Esophagus mucosa (tissue), 1 donor: ENCODE measurements at places on chromosomes 12 and 14. TPM values are rescaled to one million over a fixed set of nuclear protein-coding genes. Genes with fewer than 3 reads are reported as not detected.

- no peak for ATAC-seq
Observed at GRCh38 chr12:109500406-109501185, 23.2 kb downstream of the UBE3B start.

The PPFIA2 gene
- not detected for total RNA-seq

DNA sequence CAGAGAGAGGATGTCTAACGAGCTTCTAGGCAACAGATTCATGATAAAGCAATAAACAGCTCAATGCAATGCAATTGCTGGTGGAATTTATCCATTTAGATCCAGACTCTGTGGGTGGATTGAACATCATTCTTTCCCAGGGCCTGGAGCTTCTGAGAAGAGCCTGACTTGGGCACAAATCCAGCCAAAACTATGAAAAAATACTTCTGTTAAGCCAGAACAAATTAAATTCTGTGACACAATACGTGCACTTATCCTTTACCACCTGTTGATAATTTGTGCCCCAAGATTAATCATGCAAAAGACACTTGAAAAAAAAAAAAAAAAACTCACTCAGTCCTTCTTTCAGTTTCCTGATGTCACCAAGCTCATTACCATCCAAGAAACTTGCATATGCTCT is 446.0 kb upstream of the DCN start:
- ATAC-seq = no peak

GRCh38 chr12:108304633-108305032 is 34.5 kb downstream of the CMKLR1 start:
- ATAC-seq = no peak

DNA sequence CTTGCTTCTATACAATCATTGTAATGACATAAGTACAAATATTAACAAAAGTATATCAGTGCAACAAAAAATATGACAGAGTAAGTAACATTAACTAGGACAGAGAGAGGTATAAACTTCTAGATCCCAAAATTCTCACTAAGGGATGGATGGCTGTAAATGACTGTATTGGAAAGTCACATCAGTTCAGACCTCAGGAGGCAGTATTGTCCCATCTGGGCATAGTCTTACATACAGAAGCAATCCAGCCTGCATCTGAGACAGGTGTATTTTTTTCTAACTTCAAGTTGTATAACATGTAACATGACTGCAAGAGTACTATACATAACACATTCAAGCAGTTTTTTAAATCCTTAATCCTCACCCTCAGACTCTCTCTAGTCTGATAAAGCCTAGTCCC is 99.0 kb downstream of the GARIN6 start:
- peak; percentile 28 for ATAC-seq

- no peak for ATAC-seq
Observed at GRCh38 chr14:24368562-24369252, 723 bp downstream of the NFATC4 start.

DNA sequence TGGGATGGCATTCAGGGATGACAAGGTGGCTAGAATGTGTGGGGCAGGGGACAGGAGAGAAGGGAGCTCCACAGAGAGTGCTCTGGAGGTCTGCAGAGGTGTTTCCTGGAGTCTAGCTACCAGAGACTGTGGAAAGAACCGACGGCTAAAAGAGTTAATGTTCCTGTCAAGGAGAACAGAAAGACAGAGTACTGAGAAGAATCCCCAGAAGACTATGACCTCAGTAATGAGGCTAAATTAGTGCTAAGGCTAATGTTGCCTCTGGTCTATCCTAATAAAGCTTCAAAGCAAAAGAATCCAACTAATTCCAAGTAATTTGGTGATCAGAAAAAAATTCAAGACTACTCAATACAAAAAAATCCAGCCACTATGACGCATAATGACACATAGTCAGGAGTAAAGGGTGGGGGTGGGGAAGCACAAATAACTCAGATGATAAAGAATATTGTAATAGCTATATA is 44.7 kb downstream of the FERMT2 start:
- ATAC-seq = no peak

DNA sequence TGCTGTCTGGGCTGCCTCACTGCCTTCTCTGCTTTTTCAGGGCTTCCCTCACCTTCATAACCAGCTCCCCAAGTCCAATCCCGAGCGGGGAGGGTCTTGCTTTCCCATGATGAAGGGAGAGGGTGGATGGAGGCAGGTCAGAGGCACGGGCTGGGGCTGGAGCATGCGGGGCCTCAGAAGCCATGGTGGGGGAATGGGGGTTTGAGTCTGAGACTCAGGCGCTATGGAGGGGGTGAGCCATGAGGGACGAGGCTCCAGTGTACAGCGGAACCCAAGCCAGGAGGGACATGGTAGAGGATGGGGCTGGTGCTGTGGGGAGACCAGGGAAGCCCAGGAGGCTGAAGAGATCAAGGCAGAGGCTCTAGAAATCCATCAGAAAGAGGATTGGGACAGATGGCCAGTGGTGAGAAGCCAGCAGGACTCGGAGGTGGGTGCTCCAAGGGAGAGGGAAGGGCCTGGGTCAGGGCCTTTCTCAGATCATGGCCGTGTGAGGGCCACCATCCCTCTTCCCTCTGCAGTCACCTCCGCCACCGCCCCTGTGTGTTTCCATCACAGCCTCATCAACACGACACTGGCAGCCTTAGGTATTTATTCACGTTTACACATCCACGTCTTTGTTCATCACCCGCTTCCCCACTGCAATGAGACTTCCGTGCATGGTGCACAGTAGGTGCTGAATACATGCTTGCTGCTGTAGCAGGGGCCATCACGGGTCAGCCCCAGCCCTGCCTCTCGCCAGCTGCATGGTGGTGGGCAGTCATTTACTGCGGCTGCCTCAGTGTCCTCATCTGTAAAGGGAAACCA is 144.7 kb downstream of the ADGRD1 start:
- ATAC-seq = no peak

The ZNF385A gene
- 52.2 TPM for total RNA-seq

DNA sequence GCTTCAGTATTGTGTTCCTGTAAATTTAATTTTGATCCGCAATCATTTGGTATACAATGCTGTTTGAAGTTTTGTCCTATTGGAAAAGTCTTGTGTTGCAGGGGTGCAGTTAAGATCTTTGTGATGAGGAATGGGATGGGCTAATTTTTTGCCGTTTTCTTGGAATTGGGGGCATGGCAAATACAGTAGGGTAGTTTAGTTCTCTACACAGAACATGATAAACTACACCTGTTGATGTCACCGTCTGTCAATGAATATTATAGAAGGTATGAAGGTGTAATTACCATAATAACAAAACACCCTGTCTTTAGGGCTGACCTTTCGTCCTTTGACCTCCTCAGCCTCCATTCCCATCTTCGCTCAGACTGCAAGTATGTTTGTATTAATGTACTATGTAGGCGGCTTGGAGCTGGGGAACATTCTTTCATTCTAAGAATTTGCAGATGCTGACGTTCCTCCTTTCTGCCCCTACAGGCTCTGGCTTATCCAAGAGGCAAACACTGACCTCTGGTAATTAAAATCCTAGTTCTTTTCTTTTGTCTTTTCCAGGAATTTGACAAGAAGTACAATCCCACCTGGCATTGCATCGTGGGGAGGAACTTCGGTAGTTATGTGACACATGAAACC is 1.7 kb downstream of the DYNLL1 start:
- no peak for ATAC-seq

The DUSP16 gene
- 22.3 TPM for total RNA-seq

The SYNDIG1L gene
- total RNA-seq = not detected

The SERPINA12 gene
- not detected for total RNA-seq

The HNRNPC gene
- total RNA-seq = 415 TPM

The KCNH5 gene
- total RNA-seq = not detected

- ATAC-seq = no peak
Observed at GRCh38 chr12:4723226-4723625, 3.0 kb downstream of the GALNT8 start.

- ATAC-seq = no peak
Observed at GRCh38 chr12:32843528-32844095, 53.0 kb downstream of the PKP2 start.

The P2RX2 gene
- total RNA-seq = not detected

- ATAC-seq = no peak
Observed at GRCh38 chr14:103070263-103070885, 13.0 kb upstream of the CDC42BPB start.

The TRHDE gene
- 0.08 TPM for total RNA-seq

DNA sequence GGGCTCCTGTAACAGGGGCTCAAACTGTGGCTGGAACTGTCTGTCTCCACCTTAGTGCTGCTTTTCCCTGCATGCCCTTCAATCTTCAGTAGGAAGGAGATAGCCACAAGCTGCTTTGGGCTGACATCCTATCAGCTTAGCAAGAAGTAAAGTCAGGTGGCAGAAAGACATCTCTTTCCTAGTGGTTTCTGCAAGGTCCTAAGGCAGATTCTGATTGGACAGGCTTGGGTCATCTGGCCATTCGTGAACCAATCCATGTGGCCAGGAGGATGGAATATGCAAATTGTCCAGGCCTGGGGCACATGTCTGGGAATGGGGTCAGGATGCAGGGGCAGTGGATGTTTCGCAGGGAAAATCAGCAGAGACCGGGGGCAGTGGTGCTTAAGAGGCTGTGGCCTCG is 5.2 kb downstream of the RITA1 start:
- ATAC-seq = no peak

- peak; percentile 28 for ATAC-seq
Observed at GRCh38 chr12:93302331-93303229, 75.1 kb upstream of the NUDT4 start.

DNA sequence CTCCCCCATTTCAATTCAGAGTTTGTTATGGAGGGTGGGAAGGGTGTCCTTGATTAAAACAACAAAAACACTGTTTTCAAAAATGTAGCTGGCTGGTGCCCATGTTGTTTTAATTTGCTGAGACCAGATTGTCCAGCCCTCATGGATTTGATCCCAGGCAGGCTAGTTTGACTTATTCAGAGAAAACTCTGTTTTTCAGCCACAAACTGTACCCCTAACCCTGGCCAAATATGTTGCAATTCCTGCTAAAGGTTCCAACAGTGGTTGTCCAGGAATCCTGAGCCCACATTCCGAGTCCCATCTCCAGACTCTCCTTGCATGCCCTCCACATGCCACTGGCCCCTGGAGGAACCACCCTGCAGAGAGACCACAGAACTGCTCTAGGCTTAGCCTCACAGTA is 36.0 kb downstream of the MAP1LC3B2 start:
- ATAC-seq = no peak

- peak; percentile 60 for ATAC-seq
Observed at GRCh38 chr12:12975322-12976077, 23.5 kb upstream of the GPRC5D start.

GRCh38 chr12:103816663-103817062 is 24.4 kb downstream of the NT5DC3 start:
- no peak for ATAC-seq

- no peak for ATAC-seq
Observed at GRCh38 chr14:25658988-25659387, 609.0 kb upstream of the STXBP6 start.

DNA sequence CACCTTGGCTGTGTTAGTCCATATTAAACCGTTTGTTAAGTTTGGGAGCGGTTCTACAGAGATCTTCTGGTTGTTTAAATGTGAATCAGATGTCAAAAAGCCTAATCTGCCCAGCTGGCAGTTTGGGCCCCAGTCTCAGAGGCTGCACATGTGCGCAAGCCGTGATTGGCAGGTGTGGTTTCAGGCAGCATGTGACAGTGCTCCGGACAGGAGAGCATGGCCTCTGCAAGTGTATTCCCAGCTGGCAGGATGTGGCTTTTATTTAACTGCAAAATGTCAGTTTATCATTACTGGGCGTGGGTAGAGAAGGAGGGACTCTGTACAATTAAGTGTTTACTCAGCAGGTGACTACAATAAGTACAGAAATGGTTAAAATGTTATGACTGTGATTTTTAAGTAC is 77.5 kb downstream of the PELI2 start:
- no peak for ATAC-seq

The CLEC4C gene
- total RNA-seq = not detected

DNA sequence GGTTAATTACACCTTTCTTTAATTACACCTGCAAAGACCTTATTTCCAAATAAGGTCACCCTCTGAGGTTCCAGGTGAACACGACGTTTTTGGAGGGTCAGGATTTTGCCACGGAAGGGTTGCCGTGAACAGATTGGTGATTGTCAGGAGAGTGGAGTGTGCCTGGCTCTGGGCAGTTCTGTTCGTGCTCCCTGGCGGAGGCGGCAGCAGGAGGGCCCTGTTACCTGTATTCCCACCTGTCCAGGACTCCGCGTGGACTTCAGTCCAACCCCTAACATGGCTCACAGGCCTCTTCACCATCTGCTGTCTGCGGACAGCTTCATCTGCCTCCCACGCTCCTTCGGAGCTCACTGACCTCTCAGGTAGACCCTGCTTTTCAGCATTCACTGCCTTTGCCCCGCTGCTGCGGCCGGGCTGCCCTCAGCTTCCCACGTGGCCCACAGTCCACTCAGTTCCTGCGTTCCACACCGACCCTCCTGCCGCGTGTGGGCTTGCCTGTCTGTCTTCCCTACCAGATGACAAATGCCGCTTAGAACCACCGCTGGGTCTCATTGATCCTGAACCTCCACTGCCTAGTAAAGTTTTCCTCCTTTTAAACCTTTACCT is 187.5 kb upstream of the DIO3 start:
- no peak for ATAC-seq

DNA sequence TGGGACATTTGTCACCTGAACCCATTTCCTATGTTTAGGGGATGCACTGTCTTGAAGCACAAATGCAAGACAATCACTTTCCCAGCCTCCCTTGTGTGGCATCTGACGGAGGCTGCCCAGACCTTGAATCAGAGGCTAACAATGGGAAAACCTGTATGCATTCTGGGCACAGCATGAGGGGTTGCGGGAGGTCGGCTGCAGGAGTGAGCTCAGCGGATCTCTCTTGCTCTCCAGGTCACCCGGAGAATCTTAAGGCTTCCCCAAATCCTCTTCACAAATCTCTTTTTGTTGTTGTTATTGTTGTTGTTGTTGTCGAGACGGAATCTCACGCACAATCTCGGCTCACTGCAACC is 15.3 kb downstream of the NFKBIA start:
- no peak for ATAC-seq

GRCh38 chr12:40647651-40648050 is 44.6 kb upstream of the CNTN1 start:
- ATAC-seq = no peak

- no peak for ATAC-seq
Observed at GRCh38 chr14:70780396-70781075, 28.8 kb downstream of the MAP3K9 start.

The RFC5 gene
- total RNA-seq = 16.2 TPM

The VRTN gene
- total RNA-seq = not detected

The RPL36AL gene
- total RNA-seq = 129 TPM

GRCh38 chr14:91261115-91261514 is 16.6 kb upstream of the GPR68 start:
- no peak for ATAC-seq

- ATAC-seq = no peak
Observed at GRCh38 chr12:1844223-1844622, 23.9 kb downstream of the LRTM2 start.

- peak; percentile 53 for ATAC-seq
Observed at GRCh38 chr12:112868459-112869041, 38.2 kb upstream of the OAS1 start.

DNA sequence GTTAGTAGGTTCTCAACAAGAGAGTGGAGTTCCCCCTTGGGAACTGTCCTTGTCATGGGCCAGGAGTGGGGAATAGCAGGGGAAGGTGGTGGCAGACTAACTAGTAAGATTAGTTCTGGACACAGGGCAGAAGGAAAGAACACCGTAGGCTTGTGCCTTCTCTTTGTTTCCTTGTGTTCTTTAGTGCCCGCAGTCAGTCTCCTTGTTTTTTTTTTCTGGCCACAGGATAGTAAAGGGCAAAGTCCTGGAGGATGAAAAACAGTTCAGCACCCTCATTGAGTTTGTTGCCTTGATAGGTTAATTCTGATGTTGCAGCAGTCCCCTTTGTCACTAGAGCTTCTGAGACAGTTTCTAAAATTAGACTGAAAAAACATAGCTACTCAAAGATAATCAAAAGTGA is 8.4 kb downstream of the PEX5 start:
- ATAC-seq = no peak

- no peak for ATAC-seq
Observed at GRCh38 chr12:93678779-93679178, 1.6 kb downstream of the CRADD start.

The KIF5A gene
- total RNA-seq = 0.16 TPM
